ENCODE measurements at places on chromosomes 6 and 20.

DNA sequence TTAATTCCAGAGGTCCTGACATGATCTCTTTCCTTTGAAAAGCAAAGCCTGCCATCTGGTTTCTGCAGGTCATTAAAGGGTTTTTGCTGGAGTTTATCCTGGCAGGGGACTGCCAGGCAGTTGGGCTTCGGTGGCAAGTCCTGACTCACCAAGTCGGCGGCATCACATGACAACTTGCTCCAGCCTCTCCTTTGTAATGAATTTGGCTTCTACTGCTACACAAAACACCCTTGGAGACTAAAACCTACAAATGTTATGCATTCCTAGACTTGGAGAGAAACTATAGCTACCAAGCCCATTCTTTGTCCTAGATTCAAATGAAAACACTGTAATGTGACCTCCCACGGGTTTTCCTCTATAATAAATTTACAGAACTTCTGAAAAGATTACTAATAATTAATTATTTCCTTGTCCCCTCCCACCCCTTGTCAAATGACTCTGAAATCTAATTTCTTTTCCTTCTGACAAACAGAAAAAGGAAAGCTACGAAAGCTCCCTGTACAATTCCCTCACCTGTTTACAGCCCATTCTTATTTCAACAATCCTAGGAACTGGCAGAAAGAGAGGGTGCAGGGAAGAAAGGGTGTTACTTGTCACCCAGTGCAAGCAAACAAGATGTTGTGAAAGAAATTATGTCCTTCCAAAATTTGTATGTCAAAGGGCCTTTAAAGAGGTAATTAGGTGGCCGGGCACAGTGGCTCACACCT, 62.9 kb downstream of the QRSL1 start:
- H3K36me3 ChIP-seq, result no peaks in the 10 kb centered on the region
- no peak overlapping the region for H3K27ac ChIP-seq
- H3K27me3 ChIP-seq, result no peaks in the 10 kb centered on the region

DNA sequence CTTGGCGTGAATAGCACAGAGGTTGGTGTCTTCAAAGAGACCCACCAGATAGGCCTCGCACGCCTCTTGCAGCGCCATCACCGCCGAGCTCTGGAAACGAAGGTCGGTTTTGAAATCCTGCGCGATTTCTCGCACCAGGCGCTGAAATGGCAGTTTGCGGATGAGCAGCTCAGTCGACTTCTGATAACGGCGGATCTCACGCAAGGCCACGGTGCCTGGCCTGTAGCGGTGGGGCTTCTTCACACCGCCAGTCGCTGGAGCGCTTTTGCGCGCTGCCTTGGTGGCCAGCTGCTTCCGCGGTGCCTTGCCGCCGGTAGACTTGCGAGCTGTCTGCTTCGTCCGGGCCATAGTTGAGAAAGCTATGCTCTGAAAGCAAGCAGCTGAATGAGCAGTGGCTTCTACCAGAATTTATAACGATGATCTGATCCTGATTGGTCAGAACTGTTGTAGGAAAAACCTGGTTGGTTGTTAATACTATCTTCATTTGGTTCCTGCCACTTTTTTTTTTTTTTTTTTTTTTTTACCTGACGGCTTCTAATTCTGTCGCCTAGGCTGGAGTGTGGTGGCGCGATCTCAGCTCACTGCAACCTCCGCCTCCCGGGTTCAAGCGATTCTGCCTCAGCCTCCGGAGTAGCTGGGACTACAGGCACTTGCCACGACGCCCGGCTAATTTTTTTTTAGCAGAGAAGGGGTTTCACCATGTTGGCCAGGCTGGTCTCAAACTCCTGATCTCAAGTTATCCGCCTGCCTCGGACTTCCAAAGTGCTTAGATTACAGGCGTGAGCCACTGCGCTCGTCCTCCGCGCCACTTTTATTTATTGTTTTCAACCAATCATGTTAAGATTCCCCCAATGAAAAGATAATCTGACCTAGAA, 21.5 kb downstream of the OR2B2 start:
- no peak overlapping the region for H3K27ac ChIP-seq
- H3K27me3 ChIP-seq, result no peaks in the 10 kb centered on the region
- no peaks in the 10 kb centered on the region for H3K36me3 ChIP-seq
- DNase-seq, result peak; percentile 89
- no peaks in the 10 kb centered on the region for H3K4me1 ChIP-seq
- H3K4me3 ChIP-seq, result peak overlapping the region; percentile 82

DNA sequence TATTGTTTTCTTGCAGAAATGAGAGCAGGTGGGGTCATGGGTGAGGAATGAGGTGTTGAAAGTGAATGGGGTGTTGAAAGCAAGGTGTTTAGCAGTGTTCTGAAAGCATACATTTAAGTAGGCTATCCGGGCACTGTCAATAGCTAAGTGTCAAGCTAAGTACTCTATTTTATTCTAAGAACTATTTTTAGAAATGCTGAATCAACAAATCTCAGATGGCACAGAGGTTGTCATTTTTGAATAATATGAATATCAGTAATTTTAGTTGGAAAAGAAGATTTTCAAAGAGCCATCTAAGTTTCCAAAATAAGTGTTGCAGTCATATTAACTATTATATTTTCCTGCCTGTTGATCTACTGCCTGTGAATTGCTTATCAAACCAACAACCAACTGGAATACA, 21.7 kb upstream of the SLC17A3 start:
- H3K4me1 ChIP-seq, result peaks cover 28% of the 10 kb centered on the region
- no peak for DNase-seq
- no peaks in the 10 kb centered on the region for H3K27me3 ChIP-seq
- H3K4me3 ChIP-seq, result no peak overlapping the region
- no peaks in the 10 kb centered on the region for H3K36me3 ChIP-seq

DNA sequence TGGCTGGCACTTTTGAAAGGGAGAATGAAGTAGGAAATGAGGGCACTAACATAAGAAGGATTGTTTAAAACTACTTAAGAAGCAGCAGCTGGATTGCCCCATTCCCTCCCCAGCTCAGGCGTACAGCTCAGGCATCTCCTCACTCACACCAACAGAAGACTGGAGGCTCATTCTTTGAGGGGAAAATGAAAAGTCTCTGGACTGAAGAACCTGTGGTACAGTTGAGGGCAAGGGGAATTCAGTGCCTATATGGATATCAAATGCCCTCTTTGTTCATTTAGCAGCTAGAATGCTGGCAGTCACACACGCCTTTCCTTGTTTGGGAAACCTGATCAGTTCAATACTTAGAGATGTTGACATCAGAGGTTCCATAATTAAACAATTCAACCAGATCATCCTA, 502.1 kb upstream of the SOX4 start:
- DNase-seq, result no peak
- H3K27ac ChIP-seq, result no peak overlapping the region
- no peaks in the 10 kb centered on the region for H3K36me3 ChIP-seq
- no peak overlapping the region for H3K4me3 ChIP-seq

GRCh38 chr6:150140236-150140969, 2.4 kb upstream of the PPP1R14C start:
- H3K4me3 ChIP-seq, result no peak overlapping the region
- no peaks in the 10 kb centered on the region for H3K36me3 ChIP-seq
- no peaks in the 10 kb centered on the region for H3K27me3 ChIP-seq
- H3K4me1 ChIP-seq, result peaks cover 5% of the 10 kb centered on the region

DNA sequence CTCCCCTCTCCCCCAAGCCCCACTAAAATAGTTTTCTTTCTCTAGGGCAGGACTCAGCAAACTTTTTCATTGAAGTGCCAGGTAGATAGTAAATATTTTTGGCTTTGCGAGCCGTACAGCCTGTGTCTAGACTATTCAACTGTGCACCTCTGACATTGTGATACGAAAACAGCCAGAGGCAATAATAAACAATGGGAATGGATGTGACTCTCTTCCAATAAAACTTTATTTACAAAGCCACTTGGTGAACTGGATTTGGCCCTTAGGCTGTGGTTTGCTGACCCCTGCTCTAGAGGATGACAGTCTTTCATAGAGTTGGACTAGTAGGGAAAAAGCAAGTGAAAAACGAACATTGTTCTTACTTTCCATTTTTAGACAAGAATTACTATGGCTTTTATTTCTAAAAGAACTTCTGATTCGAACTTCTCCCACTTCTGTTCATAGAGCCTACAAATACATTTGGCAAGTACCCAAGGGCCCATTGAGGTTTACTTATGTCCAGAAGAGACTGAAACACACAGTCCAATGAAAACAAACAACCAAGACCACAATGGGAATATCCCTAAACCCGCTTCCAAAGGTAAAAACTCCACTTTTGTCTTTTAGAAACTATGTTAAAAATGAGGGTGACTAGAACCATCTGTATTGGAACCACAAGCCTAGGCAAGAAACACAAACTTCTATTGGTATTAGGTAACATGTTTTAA, 46.4 kb upstream of the CDKAL1 start:
- no peaks in the 10 kb centered on the region for H3K27me3 ChIP-seq
- H3K36me3 ChIP-seq, result no peaks in the 10 kb centered on the region
- no peak overlapping the region for H3K4me3 ChIP-seq

DNA sequence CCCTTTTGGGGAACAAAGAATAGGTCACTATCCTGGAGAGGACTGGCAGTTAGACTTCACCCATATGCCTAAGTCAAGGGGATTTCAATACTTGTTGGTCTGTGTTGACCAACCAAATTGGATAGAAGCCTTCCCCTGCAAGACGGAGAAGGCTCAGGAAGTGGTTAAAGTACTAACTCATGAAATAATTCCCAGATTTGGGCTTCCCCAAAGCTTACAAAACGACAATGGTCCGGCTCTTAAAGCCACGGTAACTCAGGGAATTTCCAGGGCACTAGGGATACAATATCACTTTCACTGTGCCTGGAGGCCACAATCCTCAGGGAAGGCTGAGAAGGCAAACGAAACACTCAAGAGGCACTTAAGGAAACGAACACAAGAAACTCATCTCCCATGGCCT, 223.1 kb downstream of the GMPR start:
- no peak overlapping the region for H3K4me3 ChIP-seq
- DNase-seq, result no peak
- H3K4me1 ChIP-seq, result no peaks in the 10 kb centered on the region
- no peak overlapping the region for H3K27ac ChIP-seq
- H3K27me3 ChIP-seq, result no peaks in the 10 kb centered on the region
- H3K36me3 ChIP-seq, result no peaks in the 10 kb centered on the region

DNA sequence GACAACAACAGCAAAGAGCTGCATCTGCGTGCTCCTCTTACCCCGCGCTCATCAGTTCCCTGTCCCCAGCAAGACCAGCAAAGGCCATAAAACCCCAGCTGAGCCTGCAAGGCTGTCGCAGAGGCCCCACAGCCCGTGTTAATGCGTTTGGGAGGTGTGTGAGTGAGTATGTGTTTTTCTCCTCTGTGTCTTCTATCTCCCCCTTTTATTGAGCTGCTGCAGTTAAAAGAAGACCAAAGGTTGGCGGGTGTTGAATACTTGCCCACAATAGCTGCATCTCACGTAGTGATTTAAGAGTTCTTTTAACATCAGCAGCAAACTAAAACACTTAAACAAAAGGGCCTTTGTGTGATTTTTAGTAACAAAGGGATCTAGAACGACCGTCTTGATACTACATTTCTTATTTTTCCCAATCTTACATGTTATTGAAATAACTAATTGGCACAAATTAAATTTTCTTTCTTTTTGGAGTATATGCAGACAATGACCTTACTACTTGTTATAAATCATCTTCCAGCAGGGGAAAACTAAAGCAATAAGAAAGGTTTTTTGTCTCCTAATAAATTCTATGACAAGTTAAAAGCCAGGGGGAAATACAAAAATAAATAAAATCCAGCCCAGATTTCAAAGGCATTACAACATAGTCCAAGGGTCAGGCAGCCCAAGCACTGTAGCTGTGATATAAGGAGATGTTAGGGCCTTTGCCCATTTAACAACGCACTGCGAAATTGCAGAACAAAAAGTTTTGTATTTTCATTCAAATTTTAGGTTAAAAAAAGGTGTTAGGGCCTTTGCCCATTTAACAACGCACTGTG, 27.2 kb upstream of the CNKSR3 start:
- peak overlapping the region; percentile 21 for H3K27ac ChIP-seq
- peaks cover 22% of the 10 kb centered on the region for H3K4me1 ChIP-seq
- H3K4me3 ChIP-seq, result no peak overlapping the region
- peak; percentile 66 for DNase-seq
- H3K27me3 ChIP-seq, result no peaks in the 10 kb centered on the region

DNA sequence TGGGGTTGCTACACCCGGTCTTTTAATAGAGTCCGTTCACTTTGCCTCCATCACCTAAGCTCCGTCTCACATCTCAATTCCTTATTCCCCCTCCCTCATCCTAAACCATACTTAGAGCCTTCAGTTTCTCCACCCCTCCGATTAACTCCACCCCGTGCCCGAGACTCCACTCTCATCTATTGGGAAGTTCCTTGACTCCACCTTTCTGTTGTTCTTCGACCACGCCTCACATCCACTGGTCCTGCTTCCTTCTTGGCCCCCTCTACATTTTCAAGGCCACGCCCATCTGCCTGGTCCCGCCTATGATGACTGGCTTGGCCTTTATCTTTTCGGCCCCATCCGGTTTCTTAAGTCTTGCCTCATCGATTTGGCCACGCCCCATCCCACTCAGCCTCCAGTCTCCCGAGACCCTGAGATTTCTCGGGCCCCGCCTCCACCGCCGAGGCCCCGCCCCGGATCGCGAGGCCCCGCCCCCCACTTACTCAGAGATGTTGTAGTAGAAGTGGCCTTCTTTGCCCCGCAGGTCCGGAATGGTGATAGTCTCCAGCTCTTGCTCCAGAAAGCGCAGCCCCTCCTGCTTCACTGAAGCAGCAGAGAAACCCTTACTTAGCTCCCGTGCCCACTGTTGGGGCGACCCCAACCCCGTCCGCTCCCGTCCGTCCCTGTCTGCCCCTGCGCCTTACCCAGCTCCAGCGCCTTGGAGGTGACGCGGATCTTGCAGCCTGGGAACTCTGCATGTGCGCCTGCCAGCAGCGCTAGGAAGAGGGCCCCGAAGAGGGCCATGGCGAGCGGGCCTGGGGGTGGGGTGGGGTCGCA, 1.1 kb downstream of the PLTP start:
- H3K36me3 ChIP-seq, result no peaks in the 10 kb centered on the region
- peaks cover 12% of the 10 kb centered on the region for H3K4me1 ChIP-seq
- peak; percentile 74 for DNase-seq
- H3K4me3 ChIP-seq, result no peak overlapping the region
- no peaks in the 10 kb centered on the region for H3K27me3 ChIP-seq
- H3K27ac ChIP-seq, result no peak overlapping the region

- H3K4me3 ChIP-seq, result peak overlapping the region; percentile 60
- no peaks in the 10 kb centered on the region for H3K36me3 ChIP-seq
- no peaks in the 10 kb centered on the region for H3K27me3 ChIP-seq
- DNase-seq, result peak; percentile 44
- peaks cover 9% of the 10 kb centered on the region for H3K4me1 ChIP-seq
These were observed 1.4 kb downstream of the AKIRIN2 start for GRCh38 chr6:87700397-87701343.

- H3K4me1 ChIP-seq, result no peaks in the 10 kb centered on the region
- no peak overlapping the region for H3K4me3 ChIP-seq
- no peak for DNase-seq
- no peaks in the 10 kb centered on the region for H3K36me3 ChIP-seq
These were observed 95.3 kb upstream of the C6orf118 start for GRCh38 chr6:165404697-165405096.

All from Caco-2 (cell line).